Activated CD8-positive, alpha-beta T cell treated with anti-CD3 and anti-CD28 coated beads for 36 hours (primary cell): ENCODE measurements at places on chromosomes 5 and 9. TPM values are rescaled to one million over a fixed set of nuclear protein-coding genes. Genes with fewer than 3 reads are reported as not detected.

DNA sequence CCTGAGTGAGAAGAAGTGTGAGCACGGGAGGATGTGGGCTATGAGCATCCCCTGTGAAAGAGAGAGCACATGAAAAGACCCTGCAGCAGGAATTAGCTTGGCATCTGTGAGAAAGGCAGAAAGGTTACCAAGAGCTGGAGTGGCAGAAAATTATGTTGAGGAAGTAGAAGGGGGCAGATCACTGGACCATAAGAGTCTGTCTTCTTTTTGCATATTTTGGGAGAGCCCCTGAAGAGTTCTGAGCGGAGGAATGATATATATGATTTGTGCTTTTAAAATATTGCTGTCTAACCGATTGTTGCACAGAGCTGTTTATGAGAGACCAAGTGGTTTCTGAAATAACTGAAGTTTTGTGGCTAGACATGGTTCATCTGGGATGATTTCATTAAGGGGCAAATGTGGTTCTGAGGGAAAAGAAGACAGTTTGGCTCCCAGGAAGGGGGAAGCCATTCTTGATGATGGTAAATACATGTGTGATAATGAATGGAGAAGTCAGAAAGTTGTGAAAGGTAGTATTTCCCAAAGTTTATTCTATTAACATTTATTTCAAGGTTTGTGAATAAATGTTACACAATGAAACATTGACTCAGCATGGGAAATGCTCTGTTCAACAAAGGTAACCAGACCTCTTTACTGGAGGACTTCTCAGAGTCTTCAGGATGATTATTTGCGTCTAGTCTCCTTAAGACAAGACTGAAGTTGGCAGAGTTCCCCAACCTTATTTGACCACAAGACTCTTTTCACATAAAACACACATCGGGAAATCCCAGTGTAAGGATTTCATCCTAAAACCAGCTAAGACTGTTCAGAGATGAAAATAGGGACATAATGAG, 31.5 kb upstream of the ADRB2 start:
- DNase-seq = no peak

GRCh38 chr5:145946112-145946861, 9.9 kb downstream of the SH3RF2 start:
- peak; percentile 42 for DNase-seq

DNA sequence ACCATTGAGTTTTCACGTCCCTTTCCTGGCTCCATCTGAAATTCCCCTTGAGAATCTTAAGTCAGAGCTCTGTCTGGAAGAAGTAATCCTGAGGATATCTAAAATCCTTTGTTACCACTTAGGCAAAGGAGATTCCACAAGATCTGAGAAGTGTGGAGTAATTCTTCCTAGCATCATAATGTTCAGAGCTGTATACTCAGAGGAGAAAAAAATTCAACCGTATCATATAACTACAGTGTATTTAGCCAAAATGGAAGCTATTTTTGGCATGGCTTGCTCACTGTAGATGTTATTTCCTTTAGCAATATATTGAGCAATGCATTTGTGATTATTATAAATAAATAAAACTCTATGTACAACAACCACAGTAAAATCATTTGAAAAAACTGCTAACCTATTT, 1858.4 kb downstream of the EFNA5 start:
- no peak for DNase-seq

ORM2 gene
- total RNA-seq = not detected

DNA sequence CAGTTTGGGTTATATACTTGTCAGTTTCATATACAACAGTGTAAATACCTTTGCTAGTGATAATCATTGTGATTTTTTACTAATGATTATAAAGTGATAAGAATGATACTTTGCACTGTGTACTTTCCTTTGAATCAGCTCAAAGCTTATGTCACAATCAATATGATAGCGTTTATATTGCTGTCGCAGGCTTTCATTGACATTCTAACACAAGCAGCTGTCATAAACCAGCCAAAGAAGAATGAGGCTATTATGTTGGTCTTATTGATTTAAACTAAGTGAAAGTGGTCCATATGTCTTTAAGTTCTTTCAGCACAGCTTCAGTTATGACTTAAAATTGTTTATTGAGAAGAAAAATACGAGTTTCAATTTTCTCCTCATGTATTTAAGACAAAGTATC, 272.7 kb upstream of the RGMB start:
- no peak for DNase-seq

- DNase-seq = no peak
Observed at GRCh38 chr9:124353811-124354274, 61.4 kb downstream of the PSMB7 start.

DNA sequence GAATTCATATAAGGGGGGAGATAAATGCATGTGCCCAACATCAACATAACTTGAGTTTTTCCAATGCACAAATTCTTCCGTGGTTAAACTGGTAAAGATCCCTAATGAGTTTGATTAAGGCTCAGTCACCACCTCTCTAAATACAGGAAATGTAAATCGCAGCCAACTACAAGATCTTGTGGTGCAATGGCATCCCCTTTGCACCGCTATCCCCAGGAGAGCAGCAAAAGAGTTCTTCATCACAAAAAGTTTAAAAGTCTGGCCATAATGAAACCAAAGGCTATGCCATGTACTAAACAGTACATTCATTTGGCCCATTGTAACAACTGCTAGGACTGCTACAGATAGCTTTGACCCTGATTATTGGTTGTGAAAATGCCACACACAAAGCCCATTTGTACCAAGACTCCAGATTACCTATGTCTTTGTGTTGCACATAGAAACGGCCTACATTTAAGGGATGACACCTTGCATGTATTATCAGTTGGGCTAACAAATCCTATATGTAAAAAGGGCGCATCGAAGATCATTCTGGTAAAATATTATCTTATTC, 44.5 kb downstream of the ZNF608 start:
- DNase-seq = no peak

- no peak for DNase-seq
Observed at GRCh38 chr5:90231688-90232087, 177.9 kb downstream of the CETN3 start.

GRCh38 chr5:6059137-6059800, 319.1 kb downstream of the MED10 start:
- no peak for DNase-seq

NIPSNAP3A gene
- total RNA-seq = 12.2 TPM

GRCh38 chr9:4138180-4138579, 161.7 kb downstream of the GLIS3 start:
- DNase-seq = no peak

DNA sequence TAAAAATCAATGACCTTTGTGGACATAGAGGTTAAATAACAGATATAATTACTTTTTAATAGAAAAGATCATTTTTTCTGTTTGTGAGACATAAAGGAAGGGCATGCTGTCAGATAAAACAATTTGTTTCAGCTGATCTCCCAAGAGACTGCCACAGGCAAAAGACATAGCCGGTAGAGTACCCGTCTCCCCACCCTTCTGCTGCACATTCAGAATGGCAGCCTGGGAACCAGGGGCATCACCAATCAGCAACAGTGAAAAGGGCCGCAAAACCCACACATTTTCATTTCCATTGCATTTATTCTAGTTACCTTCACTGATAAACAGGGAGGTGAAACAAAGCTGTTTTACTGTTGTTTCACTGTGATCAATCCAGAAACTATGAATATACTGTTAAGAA, 357.7 kb downstream of the ARRDC3 start:
- no peak for DNase-seq

GRCh38 chr5:135741040-135741439, 93.4 kb upstream of the SLC25A48 start:
- DNase-seq = no peak

DNA sequence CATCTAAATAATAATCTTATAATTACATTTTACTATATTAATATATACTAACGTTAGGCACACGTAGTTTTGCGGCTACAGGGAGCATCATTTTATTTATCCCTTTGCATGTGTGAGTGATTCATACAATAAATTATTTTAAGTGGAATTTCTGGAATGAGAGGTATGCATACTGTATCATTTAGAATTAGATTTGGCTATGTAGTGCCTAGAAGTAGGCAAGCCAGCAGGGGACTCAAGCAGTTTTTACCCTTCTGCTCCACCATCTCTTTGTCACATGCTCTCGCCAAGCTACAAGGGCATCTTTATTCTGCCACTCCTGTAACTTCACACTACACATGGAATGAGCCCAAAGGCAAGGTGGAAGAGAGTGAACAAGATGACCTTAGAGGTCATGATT, 60.8 kb downstream of the MEGF10 start:
- DNase-seq = no peak

DNA sequence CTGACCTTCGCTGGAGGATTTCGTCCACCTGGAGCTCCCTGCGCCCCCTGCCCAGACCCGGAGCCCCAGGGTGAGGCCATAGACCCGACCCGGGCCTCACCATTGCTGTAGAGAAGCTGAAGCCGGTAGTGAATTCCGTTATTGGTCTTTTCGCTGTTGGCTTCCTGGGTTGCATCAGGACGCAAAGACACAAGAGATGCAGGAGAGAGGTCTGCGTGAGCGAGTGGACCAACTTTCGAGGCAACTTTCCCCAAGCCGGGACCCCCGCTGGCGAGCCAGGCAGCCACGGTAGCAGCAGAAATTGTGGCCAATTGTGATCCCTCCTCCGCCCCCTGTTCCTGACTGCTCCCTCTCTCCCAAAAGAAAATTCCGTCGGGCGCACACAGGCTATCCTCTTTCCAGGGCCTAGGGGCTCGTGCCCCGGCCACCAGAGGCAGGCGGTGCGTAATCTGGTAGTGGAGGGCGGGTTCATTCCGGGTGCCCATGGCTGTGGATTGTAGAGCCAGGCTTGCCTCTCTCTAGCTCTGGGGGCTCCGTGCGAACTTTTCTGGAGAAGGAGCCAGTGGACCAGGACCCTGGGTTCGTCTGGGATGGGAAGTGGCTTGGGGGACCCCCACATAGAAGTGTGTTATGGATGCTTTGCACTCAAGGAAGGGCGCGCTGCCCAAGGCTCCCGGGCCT, 3.3 kb downstream of the EBF1 start:
- DNase-seq = no peak

DNA sequence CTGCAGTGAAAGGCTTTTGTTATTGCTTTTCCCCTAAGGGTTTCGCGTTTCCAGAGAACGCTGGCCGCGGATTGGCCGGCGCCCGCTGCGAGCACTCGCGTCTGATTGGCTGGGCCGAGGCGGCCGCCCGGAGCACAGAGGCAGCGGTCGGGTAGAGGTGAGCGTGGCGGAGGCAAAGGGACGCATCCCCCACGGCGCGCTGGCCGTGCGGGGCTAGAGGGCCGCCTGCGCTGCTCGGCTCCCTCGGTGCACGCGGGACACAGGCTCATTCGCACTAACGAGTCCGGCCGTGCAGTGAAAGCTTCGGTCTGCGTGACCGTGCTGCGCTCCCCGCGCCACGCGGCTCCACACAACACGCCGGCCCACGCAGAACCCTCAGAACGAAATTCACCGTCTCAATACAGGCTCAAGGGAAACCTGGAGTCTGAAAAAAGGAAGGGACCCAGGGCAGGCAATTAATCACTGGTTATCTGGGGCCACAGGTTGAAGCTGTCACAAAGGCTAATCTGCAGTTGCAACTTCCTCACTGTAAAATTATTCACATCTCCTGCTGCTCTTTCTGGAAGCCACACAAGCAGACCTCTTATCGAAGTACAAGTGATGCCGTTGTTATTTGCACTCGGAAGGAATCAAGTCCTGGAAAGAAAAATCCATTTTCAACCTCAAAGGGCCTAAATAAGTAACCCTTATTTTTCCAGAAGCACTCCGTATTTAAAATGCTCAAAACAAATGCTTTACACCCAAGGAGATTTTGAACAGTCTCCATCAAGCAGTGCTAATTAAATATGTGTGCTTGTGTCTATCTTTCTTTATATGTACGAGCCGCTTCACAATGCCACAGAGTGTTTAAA, 94.6 kb downstream of the ZNF608 start:
- peak; percentile 36 for DNase-seq

ANKRD33B gene
- total RNA-seq = 13.8 TPM

DNA sequence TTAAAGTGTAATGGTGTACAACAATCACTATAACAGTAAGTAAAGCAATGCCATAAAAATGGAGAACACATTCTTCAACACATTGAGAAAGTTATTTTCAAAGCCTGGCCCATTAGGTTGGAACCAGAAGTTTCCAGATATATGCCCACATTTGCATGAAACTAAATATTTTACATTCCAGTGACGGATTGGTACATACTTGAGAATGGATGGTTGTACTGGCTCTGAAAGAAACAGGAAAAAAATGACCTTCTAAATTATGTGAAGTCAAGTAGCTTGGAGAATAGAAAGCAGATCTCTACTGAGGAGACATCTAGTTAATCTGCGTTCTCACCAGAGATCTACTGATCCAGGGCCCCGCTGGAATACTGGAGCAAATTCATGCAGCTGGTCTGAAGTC, 1037.0 kb downstream of the NR2F1-AS1 start:
- DNase-seq = no peak

- no peak for DNase-seq
Observed at GRCh38 chr9:120312031-120312430, 267.9 kb downstream of the CDK5RAP2 start.

DIPK1B gene
- not detected for total RNA-seq

DNA sequence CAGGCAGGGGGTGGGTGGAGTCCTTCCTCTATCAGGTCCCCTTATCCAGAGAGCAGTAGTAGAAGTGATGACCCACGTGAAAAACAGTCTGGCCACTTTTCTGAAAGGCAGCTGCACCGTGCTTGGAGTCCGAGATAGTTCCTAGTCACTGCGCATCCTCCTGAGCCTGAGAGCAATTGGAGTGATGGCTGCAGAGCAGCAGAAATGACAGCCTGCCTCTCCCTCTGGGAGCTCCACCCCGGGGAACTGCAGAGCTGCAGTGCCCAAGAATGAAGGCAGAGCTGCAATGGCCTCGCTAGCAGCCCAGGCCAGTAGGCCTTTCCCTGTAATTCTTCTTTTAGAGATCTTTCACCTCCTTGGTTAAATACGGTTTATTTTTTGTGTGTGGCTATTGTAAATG, 82.6 kb downstream of the CETN3 start:
- no peak for DNase-seq

SHOC1 gene
- not detected for total RNA-seq

PCDHA13 gene
- total RNA-seq = not detected

PCDHGB4 gene
- total RNA-seq = not detected

GRCh38 chr5:146006470-146007190, 70.3 kb downstream of the SH3RF2 start:
- DNase-seq = no peak

GRCh38 chr5:149541893-149542292, 9.3 kb downstream of the CSNK1A1 start:
- no peak for DNase-seq

DNA sequence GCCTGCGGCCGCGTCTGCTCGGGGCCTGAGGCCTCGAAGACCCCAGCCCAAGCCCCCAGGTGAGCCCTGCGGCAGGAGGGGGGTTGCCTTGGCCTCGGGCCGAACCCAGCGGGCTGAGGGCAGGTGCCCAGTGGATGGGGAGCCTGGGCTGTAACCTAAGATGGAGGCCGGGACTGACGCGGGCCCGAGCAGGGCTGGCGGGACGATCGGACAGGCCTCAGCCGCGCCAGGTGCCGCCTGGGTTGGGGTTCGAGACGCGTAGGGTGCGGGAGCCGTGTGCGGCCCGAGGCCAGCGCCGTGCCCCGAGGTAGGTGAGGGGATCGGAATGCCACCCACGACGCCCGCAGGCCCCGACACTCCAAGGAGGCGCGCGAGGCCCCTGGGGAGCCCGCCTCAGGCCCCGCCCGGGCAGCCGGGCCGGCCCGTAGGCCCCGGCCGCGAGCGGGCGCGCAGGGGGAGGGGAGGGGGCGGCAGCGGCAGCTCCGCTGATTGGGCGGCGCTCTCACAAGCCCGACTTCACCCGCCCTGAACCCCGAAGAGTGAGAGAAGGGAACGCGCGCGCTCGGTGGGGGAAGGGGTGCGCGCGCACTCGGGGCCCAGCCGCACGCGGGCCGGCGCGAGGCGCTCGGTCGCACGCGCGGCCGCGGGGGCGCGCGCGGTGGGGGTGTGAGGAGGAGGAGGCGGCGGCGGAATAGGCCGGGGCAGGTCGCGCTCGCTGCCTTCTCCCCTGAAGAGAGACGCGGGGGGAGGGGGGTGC, at the start of gene NSD1:
NSD1 (plus strand) TSS at position 678 of the 757 bp plus-strand sequence. CDS start 1,331 bp downstream, outside the sequence.
- DNase-seq = peak; percentile 90
